GM19239 (cell line): ENCODE measurements at places on chromosomes 16 and 17.

GRCh38 chr17:40063187-40063771 lies 514 bp downstream of the THRA start:
- DNase-seq, result no peak

DNA sequence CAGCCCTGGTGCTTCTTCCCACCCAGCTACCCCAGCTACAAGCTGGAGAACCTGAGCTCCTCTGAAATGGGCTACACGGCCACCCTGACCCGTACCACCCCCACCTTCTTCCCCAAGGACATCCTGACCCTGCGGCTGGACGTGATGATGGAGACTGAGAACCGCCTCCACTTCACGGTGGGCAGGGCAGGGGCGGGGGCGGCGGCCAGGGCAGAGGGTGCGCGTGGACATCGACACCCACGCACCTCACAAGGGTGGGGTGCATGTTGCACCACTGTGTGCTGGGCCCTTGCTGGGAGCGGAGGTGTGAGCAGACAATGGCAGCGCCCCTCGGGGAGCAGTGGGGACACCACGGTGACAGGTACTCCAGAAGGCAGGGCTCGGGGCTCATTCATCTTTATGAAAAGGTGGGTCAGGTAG lies 3.6 kb downstream of the GAA start:
- DNase-seq, result no peak

- no peak for DNase-seq
These were observed 16.7 kb upstream of the TANGO6 start for GRCh38 chr16:68826652-68827051.

- no peak for DNase-seq
These were observed 46.8 kb upstream of the TMEM97 start for GRCh38 chr17:28272166-28272565.

GRCh38 chr16:85998171-85998867 lies 99.4 kb downstream of the IRF8 start:
- no peak for DNase-seq

GRCh38 chr16:70689970-70690891 lies 4.4 kb upstream of the MTSS2 start:
- no peak for DNase-seq

- no peak for DNase-seq
These were observed 5.4 kb upstream of the PABPN1L start for GRCh38 chr16:88871730-88872416.

DNA sequence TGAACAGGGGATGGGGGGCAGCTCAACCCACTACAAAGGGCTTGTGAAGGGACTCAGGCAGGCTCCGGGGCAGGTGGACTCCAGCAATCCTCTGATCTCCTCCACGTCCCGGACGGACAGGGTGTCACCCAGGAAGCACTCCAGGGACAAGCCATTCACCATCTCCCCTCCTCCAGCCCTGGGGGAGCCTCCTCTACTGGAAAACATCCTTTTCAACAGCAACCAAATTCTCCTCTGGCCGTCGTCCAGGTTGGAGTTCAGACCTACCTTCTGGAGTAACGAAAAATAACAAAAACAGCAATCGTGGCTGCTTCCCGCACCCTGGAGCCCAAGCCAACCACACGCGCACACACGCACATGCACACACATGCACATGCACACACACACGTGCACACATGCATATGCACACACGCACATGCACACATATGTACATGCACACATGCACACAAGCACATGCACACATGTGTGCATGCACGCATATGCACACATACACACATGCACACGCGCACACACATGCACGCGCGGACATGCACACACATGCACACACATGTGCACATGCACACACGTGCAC lies 8.9 kb upstream of the RBFOX3 start:
- DNase-seq, result no peak

DNA sequence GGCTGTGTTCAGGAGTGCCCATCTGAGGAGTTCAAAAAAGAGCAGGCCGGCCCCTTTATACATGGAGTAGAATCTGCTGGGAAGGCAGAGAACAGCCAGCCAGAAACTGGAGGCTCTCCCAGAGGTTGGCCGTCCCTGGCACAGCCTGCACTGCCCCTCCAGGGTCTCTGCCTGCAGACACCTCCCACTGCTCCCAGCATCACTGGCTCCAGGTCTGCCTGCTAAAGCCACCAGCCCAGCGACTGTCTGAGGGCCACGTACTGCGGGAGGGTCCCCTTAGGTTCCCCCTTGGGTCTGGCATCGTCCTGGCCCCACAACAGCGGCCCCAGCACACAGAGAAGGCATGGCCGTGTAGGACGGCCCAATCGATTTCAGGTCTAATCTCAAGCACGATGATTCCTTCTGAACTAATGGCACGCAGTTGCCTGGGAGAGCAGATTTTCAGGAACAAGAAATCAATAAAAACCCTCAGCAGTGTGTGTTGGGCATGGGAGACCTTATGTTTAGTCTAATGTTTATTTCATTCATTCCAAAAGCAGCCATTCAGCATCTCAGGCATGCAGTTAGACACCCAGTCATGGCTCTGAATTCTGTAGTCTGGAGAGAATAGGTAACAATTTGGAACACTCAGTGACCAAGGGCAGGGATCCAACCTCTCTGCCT lies 95.6 kb downstream of the PGS1 start:
- DNase-seq, result no peak

- DNase-seq, result no peak
These were observed 217.8 kb downstream of the CDRT15L2 start for GRCh38 chr17:20797292-20797691.

- DNase-seq, result no peak
These were observed 48.9 kb upstream of the NKD1 start for GRCh38 chr16:50499254-50499653.

GRCh38 chr17:35529866-35530265 lies 7.6 kb downstream of the SLFN12L start:
- no peak for DNase-seq

- no peak for DNase-seq
These were observed 4.6 kb upstream of the MVD start for GRCh38 chr16:88667461-88667860.

DNA sequence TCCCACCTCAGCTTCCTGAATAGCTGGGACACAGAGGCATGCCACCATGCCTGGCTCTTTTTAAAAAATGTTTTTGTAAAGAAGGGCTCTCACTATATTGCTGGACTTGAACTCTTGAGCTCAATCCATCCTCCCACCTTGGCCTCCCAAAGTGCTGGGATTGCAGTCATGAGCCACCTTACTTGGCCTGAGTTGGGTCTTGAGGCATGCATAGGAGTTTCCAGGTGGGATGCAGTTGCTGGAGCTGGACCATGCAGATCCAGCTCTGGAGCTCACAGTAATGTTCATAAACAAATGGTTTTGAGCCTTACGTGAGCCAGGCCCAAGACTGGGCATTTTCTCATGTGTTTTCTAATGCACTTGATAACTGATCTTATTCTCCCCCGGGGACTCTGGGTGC lies 22.9 kb downstream of the RBFOX3 start:
- DNase-seq, result no peak

DNA sequence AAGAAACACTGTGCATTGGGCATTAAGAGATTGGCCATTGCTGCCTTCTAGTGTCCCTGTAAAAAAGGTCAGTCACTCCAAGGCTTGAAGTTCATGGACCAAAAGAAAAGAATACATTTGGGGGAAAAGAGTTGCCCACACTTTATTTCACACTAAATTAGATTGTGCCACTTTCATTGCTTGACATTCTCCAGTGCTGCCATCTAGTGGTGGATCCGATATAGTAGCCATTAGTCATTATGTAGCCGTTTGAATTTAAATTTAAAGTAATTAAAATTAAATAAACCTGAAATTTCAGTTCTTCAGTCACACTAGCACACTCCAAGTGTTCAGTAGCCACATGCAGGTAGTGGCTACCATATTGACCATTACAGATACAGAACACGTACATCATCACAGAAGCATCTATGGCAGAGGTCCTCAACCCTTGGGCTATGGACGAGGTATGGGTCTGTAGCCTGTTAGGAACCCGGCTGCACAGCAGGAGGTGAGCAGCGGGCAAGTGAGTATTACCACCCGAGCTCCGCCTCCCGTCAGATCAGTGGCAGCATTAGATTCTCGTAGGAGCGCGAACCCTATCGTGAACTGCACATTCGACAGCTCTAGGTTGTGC lies 21.9 kb upstream of the CDH5 start:
- DNase-seq, result no peak

DNA sequence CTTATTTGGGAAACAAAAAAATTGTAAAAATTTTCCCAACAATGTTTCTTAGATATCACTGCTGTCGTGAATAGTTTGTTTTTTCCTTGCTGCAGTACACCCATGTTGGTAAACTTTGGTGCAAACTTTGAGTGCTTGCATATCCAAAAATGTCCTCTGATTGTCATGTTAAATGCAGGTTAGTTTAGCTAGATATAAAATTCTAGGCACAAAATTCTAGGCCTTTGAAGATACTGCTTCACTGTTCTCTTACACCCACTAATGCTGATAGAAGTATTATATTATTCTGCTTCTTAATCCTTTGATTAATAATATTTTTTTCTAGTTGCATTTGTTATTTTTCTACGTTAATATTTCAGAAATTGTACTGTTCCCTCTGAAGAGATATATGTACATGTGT lies 16.1 kb downstream of the TOM1L1 start:
- no peak for DNase-seq

- DNase-seq, result no peak
These were observed 61.4 kb downstream of the CREBBP start for GRCh38 chr16:3819175-3819527.
